ENCODE measurements at places on chromosomes 3 and 15.
A peak's percentile ranks its signal among the peaks of the same experiment; 100 is the strongest.

- DNase-seq, result no peak
Measured at GRCh38 chr15:84883916-84884781, at the start of gene SLC28A1. TSS of gene SLC28A1 (plus strand) at chr15:84884662. CDS start at chr15:84887761, 3,099 bp downstream.

GRCh38 chr3:18712713-18713576 is 287.8 kb upstream of the SATB1 start:
- no peak for DNase-seq

DNA sequence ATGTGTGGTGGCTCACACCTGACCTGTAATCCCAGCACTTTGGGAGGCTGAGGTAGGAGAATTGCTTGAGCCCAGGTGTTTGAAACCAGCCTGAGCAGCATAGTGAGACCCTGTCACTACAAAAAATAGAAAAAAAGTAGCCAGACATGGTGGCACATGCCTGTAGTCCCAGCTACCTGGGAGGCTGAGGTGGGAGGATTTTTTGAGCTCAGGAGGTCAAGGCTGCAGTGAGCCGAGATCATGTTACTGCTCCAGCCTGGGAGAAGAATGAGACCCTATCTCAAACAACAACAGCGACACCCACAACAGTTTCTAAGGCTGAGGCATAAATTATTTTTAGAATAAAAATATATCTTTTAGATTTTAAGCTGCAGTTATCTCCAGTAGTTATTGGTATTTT is 6.3 kb downstream of the APPL1 start:
- no peak for DNase-seq

GRCh38 chr3:177640319-177640965 is 443.2 kb upstream of the TBL1XR1 start:
- no peak for DNase-seq

- DNase-seq, result no peak
Measured at GRCh38 chr15:70387081-70387480, 289.4 kb upstream of the TLE3 start.

DNA sequence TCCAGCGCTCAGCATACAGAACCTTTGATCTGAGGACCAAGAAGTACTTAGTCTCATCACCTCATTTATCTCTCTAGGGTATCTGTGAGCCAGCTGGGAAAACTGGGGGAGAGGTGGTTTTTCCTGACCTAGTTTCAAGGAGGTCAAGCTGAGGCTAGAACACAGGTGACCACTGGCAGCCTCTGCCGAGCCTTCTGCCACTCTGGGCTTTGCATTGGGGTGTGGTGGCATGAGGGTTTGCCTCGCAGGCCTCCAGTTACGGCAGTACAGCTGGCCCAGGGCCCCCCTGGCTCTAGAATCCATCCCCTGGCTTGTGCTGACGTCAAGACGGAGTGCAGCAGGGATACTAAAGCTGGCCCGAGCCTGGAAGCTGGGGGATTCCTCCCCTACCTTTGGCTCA is 34.7 kb upstream of the CDCP1 start:
- DNase-seq, result no peak

- DNase-seq, result no peak
Measured at GRCh38 chr3:181999314-181999713, 287.6 kb downstream of the SOX2 start.

DNA sequence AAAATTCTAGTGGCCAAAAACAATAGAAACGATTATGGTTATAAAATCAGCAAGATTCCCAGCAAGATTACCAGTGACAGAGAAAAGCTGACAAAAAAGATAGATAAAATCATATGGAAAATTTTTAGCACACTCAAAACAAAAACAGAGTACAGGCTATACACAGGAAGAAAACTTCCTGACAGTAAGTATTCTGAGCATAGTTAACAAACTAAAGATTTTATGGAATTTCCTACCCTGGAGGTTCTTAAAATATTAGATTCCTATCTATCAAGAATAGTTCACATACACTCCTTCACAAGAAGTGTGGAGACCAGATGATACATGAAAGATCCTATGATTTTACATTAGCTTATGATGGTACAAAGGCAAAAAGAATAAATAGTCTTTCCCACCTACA is 50.8 kb downstream of the ZNF148 start:
- DNase-seq, result no peak

GRCh38 chr15:68654786-68655560 is 76.2 kb downstream of the CORO2B start:
- DNase-seq, result no peak

- no peak for DNase-seq
Measured at GRCh38 chr15:72062319-72062718, 55.6 kb downstream of the MYO9A start.

- no peak for DNase-seq
Measured at GRCh38 chr3:141123677-141124410, 72.7 kb downstream of the SPSB4 start.

- DNase-seq, result no peak
Measured at GRCh38 chr3:147387291-147387884, 19.0 kb downstream of the ZIC4 start.

DNA sequence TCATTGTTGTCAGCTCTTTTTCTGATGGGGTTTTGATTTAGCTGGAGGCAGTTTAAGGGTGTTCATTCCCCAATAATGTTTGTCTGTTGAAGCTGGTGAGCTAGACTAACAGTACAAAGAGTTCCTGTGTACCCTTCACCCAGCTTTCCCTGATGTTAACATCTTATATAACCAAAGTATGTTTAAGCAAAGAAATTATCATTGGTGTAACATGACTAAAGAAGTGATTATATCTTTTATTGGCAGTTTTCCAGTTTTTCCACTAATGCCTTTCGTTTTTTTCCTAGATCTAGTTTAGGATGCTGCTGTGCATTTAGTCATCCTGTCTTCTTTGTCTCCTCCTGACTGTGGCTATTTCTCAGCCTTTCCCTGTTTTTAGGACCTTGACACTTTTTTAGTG is 165.6 kb downstream of the LPP start:
- no peak for DNase-seq

DNA sequence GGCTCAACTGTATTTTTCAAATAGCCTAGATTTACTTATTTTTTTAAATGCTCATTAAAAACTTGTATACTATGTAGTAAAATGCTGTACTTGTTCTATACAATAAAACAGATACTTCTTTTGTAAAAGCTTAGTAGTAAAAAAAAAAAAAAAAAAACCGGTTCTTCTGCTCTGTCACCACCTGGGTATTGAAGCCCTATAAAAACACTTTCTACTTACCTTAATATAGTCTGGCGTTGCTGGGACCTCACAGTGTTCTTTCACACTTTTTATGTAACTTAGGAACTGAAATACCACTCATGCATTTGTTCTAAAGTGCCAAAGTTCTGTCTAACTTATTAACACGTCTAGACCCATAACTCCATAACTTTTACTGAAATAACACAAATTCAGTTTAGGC is 61.4 kb downstream of the TASOR start:
- no peak for DNase-seq

DNA sequence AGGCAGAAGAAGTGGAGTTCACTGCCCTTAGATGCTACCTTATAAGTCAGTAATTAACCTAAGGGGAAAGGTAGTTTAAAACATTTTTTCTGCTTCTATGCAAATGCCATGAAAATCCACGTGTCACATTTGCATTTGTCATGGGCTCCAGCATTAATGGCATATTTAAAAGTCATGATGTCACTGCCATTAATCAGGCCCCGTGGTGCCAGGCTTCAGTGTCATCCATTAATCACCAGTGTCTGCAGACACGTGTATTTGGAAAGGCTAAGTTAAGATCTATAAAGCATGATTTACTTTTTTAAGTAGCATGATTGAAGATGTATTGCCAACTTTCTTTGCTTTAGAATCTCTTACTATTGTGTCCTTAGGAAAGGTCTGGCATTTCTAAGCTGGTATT is 857.8 kb downstream of the TUSC7 start:
- no peak for DNase-seq

DNA sequence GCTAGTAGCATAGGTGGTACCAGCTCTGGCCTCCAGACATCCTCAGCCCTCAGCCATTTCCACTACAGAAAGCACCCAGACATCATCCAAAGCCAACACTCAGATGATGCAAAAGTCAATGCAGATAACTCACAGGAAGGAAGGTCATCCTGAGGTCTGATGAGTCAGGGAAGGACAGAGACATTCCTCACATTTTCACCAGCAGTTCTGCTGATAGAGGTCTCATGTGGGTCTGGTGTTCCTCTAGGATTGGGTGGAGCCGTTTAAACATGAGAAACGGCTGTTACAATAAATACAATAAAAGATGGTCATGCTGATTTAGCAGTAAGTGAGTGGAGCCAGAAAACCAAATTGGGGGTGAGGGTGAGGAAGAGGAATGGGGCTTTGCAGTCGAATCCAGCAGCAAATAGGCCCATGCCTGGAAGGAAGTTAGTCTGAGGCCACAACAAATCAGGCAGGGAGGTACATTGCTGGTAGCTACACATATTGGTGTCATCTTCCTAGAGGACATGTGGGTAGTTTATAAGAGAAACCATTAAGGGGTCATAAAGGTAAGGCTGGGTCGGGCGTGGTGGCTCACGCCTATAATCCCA is 33.3 kb upstream of the FLNB start:
- peak; percentile 67 for DNase-seq

DNA sequence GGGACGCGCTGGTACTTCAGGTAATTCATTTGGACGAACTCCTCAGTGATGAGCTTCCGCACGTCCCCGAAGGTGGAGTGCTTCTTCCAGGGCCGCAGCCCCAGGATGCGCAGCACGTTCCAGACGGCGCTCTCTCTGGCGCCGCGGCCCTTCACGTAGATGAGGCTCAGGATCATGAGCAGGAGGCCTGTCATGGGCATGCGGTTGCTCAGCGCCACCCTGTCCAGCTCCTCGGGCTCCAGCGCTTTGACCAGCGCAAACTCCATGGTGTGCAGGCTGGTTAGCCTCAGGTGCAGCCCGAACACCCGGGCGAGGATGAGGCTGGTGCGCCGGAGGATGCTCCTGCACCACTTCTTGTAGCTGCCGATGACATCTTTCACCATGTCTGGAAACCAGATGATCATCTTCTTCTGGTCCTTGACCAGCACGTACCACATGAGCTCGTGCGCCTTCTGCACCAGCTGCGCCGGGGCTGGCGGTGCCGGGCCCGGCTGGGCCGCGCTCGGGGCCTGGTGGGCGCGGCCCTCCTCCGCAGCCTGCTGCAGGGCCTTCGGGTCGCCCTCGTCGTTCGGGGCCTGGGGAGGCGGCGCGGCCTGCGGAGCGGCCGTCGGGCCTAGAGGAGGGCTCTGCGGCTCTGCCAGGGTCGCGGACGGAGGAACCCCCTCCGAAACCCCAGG is 501 bp downstream of the NDN start:
- DNase-seq, result no peak

GRCh38 chr3:16908016-16908807 is 23.5 kb downstream of the PLCL2 start:
- no peak for DNase-seq

DNA sequence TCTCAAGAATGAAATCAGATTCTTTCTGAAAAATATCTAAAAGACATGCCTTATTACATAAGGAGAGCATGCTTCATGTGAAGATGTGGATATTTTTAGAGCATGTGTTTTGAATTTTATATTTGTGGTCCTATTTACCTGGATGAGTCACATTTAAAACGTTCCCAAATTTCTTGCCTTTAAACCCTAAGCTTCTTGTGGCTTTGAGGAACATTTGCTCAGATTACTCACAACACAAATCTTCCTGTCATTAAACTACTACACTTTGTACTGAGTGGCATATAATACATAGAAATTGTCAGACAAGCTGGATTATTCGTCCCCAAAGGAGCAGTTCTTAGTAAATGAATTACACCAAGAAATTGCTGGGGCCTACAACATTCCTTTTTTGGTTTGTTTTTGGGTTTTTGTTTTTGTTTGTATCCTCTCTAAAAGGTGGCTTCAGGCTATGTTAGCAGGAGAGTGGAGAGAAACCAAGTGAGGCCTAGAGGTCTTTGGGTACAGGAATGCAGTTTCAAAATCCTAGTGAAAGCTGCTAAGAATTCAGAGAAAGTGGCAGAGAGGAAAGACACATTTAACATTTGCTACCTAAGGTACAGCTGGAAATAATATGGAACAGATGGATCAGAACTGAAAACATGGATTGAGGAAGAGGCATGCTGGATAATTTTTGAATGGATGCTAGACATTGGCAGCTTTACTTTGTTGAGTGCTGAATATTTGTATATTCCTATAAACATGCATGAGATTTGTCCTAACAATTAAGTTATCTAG is 128.1 kb downstream of the RPL22L1 start:
- DNase-seq, result no peak

DNA sequence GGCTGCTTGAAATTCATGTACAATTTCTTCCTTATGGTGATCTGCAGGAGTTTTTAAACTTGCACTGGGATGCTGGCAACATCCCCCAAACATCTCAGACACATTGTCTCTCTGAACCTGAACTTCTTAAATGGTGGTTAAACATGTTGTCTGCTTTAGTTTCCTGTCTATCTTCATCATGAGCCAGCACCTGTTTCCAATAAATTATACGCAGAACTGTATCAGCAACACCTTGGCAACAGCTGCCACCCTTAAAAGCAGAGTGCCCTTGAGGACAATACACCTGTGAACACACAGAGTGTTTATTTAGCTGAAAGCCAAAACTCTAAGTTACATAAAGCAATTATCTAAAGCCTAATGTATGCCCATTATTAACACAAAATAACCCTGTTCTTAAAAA is 242.9 kb downstream of the WNT5A start:
- no peak for DNase-seq

DNA sequence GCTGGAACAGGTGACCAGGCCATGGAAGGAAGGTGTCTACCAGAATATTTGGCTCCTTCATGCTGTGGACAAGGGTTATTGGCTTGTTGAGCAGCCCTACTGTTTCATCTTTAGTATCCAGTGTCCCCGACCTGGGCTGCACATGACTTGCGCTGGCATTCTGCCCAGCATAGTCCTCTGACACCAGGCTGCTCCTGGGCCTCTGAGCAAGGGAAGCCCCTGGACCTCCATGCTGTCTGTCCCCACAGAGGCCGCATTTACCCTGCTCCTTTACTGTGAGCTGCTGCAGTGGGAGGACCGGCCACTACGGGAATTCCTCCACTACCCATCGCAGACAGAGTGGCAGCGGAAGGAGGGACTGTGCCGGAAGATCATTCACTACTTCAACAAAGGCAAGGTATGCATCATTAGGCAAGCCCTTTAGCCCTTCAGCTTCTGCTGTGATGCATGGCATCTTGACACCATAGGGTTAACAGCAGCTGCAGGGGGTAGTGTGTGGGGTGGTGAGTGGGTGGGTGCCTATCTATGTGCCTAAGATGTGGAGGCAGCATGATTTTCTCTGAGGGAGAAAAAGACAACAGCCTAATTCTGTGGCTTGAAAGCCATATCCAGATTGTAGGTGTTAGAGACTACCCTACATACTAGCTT is 44.0 kb upstream of the MANF start:
- no peak for DNase-seq

DNA sequence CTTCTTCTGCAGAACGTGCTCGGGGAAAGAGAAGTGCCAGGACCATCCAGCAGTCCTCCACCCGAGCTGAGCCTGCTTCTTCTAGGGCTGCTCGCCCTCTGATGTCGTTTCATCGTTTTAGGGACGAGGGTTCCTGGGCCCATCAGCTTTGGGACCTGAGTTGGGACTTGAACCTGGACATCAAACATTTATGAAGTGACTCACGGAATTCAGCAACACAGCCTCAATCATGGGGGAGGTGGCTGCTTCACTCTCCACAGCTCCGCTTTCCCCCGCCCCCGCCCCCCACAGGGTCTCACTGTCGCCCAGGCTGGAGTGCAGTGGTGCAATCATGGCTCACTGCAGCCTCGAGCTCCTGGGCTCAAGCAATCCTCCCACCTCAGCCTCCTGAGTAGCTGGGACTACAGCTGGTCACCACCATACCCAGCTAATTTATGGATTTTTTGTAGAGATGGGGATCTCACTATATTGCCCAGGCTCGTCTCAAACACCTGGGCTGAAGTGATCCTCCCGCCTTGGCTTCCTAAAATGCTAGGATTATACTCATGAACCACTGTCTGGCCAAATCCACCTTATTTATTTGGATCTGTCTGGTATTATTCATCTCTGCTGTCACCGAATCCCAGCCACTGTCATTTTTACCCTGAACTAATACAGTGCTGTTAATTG is 725 bp upstream of the SCAMP2 start:
- DNase-seq, result peak; percentile 42
